Stimulated activated CD4-positive, alpha-beta T cell treated with anti-CD3 and anti-CD28 coated beads, Interleukin-4, amount 100 ng/mL, for 1 hour (primary cell): ENCODE measurements at places on chromosomes 4 and X.
A peak's percentile ranks its signal among the peaks of the same experiment; 100 is the strongest.

GRCh38 chr4:23324021-23324690 is 565.7 kb downstream of the PPARGC1A start:
- DNase-seq: no peak

- no peak for DNase-seq
Measured at GRCh38 chr4:2721586-2721985, 34.5 kb downstream of the TNIP2 start.

DNA sequence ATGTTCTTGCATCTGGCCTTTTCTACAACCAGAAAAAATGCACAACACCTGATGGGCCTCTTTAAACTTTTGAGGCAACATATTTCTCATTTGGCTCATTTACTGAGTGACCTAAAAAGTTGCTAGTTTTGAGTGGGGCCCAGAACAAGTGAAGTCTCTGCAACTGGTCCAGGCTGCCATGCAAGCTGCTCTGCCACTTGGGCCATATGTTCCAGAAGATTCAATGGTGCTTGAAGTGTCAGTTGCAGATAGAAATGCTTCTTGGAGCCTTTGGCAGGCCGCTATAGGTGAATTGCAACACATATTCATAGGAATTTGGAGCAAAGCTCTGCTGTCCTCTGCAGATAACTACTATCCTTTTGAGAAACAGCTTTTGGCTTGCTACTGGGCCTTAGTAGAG is 66.4 kb upstream of the RLIM start:
- DNase-seq: no peak

DNA sequence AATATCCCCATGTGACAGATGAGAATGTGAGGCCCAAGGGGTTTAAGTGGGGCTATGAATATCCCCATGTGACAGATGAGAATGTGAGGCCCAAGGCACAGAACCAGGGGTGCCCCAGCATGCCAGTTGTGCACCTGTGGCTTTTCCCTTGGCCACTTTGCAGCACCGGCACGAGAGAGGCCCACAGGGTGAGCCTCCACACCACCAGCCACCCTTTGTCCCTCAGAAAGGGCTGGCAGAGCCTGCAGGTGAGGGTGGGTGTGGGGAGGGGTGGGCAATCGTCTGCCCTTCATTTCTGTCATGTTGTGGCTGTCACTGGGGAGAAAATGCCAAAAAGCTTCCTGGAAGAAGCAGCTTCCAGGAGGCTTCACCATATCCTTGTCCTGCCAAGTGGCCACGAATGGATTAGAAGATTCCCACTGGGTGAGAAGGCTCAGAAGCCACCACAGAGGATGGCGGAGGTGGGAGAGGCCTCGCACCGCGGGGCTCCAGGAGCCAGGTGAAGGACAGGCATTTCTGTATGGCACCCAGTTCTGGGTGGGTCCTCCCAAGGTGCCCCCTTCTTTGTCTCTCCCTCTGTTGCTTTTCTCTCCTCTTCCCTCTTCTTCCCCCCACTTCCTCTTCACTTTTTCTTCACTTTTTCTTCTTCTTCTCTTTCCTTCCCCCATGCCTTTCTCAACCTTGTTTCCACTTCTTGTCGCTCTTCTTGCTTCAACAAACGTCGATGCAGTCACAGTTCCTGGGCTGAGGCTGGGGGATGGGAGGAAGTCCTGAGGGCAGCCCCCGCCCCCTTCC is 469 bp upstream of the GPR78 start:
- no peak for DNase-seq

DNA sequence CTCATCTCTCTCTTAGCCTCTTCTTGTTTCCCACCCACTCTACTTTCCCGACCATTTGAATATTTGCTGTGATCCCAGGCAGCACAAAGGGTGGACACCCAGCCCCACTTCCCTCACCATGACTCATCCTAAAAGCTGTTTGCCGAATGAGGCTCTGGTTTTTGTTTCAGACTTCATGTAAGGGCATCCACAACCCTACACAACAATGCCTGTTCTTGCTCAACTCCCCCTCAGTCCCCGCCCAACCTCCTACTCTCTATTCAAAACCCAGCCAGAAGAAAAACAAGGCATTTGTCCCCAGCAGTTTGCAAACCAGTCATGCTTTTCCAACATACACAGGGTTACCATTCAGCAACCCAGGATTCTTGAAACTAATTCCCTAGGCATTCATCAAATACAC is 516.5 kb upstream of the CNKSR2 start:
- no peak for DNase-seq

GRCh38 chr4:56652196-56652595 is 28.9 kb downstream of the HOPX start:
- DNase-seq: no peak

DNA sequence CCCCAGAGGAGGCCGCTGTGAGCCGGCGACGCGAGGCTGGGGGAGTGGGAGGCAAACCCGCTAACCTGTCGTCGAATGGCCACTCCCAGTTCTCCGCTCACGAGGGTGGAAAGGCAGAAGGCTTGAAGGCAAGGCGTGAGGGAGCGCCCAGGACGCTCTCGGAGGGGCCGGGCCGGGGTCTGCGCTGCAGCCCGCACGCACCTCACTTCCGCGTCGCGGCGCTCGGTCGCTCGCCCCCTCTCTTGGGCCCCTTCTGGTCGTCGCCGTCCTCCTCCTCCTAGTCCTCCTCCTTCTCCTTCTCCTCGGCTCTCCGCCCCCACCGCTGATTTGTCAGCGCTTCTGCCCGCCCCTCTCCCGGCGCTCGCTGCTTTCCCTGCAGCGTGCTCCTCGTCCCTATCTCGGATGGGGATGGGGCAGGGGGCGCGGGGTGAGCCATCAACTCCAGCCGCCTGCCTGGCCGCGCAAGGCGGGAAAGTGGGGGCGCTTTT is at the start of gene SNCA:
Gene SNCA (minus strand): TSS at position 265 of the 488 bp plus-strand sequence. CDS start 1,494 bp downstream, outside the sequence.
- peak; percentile 43 for DNase-seq

DNA sequence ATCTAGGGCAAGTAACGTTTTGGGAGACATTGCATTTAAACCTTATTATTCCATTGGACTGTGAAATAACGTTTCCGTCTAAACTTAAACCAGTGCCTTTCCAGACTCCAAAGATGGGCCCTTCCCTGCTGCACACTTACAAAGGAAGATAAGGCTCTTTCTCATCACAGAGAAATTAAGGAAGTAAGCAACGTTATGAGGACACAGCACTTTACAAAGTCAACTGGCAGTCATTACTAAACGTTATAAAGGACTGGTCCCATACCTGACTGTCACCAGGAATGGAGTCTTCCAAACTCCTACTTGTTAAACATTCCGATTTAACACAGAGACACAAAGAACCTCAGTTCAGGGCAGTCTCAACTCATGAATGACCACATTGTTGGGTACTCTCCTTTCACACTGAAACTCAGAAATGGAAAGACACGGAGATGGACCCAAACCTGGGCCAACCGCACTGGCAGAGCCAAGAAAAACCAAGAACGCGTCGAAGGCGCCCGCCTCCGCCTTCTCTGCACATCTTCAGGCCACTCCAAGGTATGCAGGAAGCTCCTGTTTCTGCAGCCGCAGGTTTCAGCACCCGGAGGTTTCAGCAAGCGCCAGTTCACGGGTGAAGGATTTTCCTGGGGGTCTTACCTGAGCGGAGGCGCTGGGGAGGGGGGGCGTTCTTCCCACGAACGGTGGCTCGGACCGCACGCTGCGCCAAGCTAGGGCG is 670 bp downstream of the PAPSS1 start:
- no peak for DNase-seq

DNA sequence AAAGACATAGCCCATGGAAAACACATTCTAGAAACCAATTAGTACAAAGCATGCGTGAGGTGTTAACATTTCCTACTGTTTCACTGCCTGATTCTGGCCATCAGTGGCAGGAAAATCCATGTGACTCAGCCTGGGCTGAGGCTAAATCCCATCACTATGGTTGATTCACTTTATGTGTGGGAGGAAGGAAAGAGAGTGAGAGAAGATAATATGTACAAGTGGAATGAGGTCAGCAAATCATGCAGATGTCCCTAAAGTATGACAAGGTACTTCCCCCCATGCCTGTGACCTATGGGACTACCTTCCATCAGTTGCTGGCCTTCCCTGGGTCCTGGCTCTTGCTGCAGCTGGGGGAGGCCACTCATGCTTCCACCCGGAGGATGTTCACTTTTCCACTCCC is 64.2 kb upstream of the MAP3K15 start:
- DNase-seq: no peak

DNA sequence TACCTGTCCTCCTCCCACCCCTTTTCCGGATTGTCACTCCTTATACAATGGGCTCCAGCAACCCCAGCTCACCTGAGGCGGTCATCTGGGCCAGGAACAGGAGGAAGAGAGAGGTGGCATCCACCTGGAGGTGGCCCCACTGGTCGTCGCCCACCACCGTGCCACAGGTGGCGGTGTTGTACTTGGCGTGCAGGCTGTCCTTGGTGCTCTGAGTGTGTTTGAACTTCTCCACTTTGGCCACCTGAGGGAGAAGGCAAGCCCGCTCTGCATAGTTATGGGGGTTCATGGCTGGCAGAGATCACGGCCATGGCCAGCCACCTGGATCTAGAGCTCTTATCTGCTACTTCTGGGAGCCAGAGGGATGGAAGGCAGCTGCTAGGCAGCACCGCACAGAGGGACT is 32.9 kb downstream of the PHKA2 start:
- DNase-seq: no peak

DNA sequence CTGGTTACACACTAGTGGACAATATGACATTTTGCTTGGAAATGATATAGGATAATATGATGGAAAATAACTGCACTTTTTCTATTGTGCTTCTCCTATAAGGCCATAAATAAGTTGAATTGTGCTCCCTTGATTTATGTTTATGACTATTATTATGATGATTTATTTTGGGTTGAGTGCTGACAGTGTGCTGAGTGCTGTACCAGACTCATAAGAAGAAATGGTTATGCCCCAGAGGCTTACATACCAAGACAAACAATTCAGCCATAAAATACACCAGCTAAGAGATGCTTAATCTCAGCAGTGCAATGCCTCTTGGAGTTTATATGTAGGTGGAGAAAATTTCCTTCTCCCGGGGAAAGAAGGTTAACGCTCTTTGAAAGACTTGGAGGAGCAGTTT is 199.8 kb upstream of the NOCT start:
- no peak for DNase-seq

DNA sequence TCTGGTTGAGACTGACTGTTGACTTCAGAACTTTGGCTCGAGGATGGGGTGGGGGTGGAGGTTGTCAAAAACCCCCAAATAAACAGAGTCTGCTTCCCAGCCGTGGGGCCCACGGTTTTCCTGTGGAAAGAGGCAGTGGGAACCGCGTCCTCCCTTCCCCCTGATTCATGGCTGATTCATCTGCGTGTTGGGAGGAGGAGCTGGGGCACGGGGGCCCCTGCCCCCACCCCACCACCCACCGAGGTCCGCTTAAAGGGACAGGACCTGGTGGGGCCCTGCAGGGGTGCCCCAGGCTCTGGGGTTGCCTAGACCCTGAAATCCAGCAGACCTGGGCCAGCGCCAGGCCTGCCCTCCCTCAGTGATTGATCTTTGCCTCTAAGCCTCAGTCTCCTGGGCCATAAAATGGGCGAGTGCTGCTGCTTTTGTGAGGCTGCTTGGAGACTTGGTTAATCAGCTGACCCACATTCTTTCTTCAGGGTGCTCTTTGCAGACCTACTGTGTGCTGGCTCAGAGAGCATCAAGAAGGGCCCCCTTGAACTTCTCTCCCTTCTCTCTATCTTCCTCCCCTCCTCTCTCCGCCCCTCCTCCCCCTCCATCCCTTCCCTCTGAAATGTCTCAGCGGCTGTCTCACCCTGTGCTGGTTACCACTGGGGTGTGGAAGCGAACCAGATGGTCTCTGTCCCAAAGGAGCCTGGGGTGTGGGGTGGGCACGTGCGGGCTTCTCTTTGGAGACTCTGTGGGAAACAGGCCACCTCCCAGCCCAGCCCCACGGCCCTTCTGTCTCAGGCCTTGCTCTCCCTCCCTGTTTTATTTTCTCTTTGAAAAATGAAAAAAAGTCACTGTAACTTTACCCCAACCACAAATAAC is 9.1 kb downstream of the HTRA3 start:
- no peak for DNase-seq

- DNase-seq: no peak
Measured at GRCh38 chr4:66187175-66187720, 517.0 kb upstream of the EPHA5 start.

- no peak for DNase-seq
Measured at GRCh38 chrX:95703696-95704095, 980.9 kb upstream of the DIAPH2 start.

DNA sequence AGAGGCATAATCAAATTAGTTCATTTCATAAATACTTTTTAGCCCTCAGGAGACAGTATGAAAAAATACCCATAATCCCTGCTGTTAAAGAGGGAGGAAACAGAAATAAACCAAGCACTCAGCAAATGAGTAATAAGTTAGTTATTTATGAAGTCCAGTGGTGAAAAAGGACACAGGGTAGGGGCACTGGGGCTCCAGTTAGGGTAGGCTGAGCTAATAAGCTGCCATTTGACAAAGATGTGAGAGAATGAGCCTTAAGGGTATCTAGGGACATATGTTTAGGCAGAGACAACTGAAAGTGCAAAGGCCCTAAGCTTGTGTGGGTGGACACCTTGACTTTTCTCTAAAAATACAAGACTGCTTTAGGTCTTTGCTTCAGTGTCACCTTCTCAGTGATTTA is 94.4 kb downstream of the IL15 start:
- DNase-seq: no peak

- DNase-seq: peak; percentile 13
Measured at GRCh38 chr4:73067971-73068394, 1.5 kb downstream of the COX18 start.

DNA sequence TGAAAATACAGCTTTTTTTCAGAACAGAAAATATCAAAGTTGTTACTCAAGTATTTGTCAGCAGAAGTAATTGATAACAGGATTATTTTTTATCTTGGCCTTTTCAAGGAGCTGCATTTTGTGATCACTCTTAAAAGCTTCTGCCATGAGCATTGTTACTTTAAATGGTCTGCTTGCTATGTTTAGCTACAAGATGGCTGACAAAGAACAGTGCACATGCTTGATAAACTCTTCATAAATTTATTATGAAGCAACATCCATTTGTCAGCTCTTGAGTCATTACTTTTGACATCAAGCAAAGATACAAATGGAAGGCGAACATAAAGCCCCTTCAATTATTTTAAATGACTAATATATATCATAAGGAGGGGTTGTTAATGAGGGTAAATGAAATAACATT is 205.4 kb upstream of the RPS6KA3 start:
- DNase-seq: no peak

GRCh38 chrX:30278365-30278764 is 30.8 kb downstream of the NR0B1 start:
- DNase-seq: no peak

DNA sequence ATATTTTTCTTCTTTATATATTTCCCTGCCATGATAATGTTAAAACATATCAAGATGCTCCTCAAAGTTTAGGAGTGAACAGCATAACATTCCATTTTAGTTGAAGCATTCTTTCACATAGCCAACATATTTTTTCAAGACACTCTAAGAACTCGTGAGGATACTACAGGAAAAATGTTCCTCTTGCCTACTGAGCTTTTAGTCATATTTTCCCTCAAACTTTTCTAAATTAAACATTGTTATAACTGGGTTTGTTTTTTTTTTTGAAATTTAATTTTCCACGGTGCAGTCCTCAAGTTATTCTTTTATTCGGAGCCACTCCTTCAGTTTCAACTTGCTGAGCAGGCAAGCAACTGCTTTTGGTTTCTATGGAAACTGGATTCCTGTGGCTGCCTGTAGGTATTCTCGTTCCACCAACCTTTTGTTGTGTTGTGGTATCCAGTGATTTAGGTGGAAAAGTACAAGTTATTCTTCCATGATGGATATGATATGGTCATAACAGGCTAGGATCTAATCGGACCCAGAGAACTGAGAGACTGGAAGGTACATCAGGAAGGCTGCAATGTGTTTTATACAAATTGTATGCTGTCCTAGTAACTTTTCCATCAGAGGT is 248.0 kb downstream of the TRIML1 start:
- no peak for DNase-seq
